ENCODE measurements at places on chromosomes 4 and X.

DNA sequence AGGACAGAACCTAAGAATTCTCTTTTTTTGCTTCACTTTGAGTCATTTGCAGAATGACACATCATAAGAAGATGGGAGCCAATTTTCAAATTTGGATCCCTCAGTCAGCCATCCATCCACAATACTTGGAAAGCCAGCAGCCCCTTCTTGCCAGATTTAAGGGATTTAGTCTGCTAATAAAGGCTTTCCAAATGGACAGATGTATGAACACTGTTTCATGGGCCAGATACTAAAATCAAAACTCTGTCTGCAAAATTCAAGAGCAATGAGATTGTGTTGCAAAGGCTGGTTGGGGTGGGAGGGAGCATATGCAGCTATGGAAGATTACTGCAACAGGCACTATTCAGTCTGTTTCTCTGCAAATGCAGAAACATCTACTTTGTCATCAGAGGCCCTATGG, 37.7 kb upstream of the KCNIP4 start:
- DNase-seq: no peak

DNA sequence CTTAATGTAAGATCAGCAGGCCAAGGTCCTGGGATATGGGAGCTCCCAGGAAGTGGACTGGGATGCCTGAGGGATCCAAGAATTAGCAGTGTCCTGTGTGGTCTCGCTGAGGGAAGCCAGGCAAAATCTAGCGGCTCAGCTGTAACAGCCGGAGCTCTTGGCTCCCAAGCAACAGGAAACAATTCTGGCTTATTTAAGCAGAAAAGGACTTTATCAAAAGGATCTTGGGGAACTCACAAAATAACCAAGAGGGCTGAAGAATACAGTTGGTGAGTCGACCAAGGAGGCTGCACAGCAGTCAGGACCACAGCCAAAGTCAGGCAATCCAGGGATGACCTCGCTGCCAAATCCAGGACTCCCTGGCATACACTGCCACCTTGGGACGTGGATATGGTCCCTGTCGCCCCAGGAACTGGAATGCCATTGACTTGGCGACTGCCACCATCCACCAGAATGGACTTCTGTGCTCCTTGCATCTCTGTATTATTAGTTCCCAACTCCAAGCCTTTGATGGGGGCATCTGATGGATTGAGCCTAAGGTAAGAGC, 165.3 kb upstream of the BCOR start:
- DNase-seq: no peak

DNA sequence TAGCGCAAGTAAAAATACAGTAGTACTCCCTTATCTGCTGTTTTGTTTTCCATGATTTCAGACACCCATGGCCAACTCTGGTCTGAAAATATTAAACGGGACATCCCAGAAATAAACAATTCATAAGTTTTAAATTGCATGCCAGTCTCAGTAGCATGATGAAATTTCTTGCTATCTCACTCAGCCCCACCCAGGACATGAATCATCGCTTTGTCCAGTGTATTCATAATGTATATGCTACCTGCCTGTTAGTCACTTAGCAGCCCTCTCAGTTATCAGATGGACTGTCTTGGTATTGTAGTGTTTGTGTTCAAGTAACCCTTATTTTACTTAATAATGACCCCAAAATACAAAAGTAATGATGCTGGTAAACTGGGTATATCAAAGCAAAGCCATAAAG, 158.2 kb upstream of the DDIT4L start:
- no peak for DNase-seq

DNA sequence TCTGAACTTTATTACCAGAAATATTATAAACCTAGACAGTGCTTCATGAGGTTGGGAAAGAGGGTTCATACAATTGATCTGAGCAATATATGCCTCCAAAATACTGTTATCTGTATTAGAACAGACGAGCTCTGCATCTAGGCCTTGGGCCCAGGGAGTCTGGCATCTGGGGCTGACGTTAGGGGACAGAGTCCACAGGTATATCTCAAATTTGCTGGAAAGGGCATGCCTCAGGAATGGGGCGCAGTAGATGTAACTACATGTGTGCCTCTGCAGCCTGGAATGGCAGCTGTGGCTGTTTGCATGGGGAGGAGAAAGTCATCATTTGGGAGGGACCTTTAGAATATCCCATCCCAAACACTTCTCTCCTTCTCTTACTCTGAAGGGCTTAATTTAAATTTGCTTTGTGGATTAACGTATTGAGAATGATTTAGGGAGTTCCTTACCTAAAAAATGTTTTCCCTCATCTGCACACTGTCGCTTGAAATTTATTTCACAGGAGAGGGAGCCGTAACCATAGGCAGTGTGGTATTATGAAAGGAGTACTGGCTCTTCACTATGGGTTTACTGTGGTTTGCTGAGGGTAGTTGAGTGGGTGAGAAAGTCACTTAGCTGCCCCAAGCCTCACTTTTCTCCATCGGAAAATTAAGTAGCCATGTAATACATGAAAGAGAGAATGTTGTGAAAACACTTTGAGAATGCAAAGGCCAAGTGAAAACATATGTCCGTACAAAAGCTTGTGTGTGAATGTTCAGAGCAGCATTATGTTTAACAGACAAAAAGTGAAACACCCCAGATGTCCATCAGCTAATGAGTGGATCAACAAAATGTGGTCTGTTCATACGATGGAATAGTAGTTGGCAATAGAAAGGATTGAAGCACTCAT, 5.9 kb downstream of the ADD1 start:
- DNase-seq: no peak

- DNase-seq: no peak
These were observed 237 bp downstream of the ANKRD17 start for GRCh38 chr4:73258436-73258685.
